ENCODE measurements at places on chromosomes 6 and 20. TPM values are rescaled to one million over a fixed set of nuclear protein-coding genes. Genes with fewer than 3 reads are reported as not detected.

SLC35B3 gene
- total RNA-seq = 16.9 TPM

PLAGL2 gene
- 8.3 TPM for total RNA-seq

SRMS gene
- total RNA-seq = not detected

TFAP2C gene
- 1.3 TPM for total RNA-seq

SLC22A23 gene
- total RNA-seq = 23.8 TPM

- DNase-seq = no peak
These were observed 436.2 kb downstream of the CBLN4 start for GRCh38 chr20:55569084-55569483.

DNA sequence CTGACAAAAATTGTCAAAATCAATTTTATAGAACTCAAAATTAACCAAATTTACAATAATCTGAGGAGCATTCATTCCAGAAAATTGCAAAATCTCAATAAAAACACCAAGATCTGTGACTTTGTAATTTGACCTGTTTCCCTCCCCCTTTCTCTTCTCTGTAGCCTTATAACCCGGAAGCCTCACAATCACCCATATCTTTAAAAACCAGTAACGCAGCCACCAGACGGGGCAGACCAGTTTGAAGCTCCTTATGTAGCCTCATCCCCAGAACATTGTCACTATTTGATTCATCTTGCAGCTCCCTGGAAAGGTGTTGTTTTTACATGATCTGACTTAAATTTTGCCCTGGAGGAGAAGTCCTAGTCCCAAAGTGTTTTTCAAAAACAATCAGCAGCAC lies 27.5 kb upstream of the TGM6 start:
- no peak for DNase-seq

GRCh38 chr6:81985191-81985590 lies 232.7 kb upstream of the TENT5A start:
- DNase-seq = no peak

DNA sequence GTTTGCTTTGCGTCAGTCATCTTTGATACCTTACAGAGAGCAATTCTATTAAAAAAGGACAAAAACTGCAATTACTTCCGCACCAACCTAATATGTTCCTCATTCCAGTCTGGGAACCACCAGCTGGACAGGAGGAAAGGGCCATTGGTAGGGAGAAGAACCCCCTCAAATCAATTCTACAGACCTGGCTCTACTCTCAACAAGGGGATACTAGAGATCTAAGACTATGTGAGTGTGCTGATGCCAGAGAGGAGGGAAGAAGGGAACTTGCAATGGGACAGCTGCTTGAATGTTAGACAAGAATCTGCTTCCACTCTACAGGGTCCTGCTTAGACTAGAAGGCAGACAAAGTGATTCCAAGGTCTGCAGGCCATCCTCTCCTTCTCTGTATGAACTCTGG lies 13.3 kb downstream of the MRPS18A start:
- no peak for DNase-seq

GRCh38 chr6:110158479-110158878 lies 21.0 kb downstream of the WASF1 start:
- DNase-seq = no peak

GRCh38 chr20:50341880-50342637 lies 151.4 kb downstream of the CEBPB start:
- no peak for DNase-seq

DNA sequence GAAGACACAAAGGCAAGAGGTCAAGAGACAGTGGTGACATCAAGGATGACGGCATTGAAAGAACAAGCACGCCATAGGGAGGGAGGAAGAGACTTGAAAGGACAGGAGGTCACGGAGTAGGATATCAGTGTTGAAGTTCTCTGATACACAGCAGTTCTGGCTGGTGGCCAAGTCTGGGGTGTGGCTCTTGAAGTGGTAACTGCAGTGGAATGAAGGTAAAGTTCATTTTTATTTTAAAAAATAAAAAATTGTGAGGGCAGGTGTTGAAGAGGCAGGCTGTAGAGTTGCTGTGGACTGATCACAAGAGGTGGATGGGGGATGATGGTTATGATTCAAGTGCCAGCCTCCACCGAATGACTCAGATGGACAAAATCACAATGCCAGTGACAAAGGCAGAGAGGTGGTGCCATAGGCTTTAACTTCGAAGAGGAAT lies 53.2 kb upstream of the BMP2 start:
- DNase-seq = no peak

Data from mesenteric fat pad (tissue), 1 donor.